ENCODE measurements at places on chromosomes 3 and 15.

GRCh38 chr3:186150041-186150830 lies 41.3 kb upstream of the ETV5 start:
- DNase-seq, result no peak

DNA sequence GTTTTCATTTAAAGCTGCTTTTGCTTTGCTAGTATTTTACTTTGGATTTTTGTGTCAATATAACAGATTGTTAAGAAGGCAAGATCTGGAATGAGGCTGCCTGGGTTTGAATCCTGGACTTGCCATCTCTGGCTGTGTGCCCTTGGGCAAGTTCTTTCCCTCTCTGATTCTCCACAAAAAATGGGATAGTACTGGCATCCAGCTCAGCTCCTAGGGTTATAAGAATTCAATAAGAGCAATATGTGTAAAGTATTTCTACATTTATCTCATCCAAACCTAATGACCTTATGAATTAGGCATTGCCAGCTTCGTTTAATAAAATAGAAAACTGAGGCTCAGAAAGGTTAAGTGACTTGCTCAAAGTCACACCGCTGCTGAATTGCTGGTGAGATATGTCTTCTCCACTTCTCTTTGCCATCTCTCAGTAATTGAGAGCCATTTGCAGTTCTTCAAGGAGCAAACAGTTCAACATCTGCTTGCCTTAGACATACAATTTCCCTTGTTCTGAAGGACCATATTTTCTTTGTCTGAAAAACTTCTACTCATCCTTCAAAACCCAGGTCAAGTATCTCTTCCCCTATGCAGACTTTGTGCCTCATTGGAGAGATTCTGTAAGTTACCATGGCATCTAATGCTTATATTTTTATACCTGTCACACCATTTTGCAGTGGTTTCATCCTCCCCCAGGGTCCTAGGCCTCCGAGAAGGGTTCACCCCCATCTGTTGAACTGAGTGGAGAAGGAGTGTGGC lies 80.8 kb upstream of the TLE3 start:
- DNase-seq, result no peak

DNA sequence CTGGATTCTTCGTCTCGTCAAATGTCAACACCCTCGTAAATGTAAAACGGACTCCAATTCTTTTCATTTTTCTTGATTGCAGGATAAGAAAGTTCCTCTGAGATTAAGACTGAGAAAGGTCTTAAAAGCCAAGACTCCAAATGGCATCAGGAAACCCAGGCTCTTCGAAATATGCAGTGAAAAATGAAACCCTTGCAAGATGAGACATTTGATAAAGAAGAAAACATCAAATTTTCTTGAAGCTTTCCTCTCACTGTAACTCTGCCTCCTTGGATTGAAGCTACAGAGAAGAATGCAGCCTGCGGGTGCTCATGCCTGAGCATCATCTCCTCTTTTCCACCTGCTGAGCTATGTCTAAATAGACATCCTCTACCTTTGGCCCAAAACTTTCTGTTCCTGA lies 342.4 kb upstream of the THBS1 start:
- DNase-seq, result no peak

DNA sequence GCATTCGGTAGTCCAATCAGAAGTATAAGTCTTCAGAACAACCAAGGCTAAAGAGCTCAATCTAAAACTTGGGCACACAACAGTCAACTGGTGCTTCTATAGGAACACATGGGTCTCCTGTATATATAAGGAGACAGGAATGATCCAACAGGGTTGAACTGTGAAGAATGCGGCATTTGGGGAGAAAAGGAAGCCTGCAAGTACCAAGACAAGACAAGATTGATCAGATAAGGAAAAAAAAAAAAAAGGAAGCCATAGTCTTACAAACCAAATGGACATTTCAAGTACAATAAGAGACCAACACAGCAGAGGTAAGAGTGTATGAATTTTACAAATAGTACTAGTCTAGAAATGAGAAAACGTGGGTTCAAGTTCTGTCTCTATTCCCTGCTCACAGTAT lies 6.5 kb downstream of the CPEB1 start:
- DNase-seq, result no peak

DNA sequence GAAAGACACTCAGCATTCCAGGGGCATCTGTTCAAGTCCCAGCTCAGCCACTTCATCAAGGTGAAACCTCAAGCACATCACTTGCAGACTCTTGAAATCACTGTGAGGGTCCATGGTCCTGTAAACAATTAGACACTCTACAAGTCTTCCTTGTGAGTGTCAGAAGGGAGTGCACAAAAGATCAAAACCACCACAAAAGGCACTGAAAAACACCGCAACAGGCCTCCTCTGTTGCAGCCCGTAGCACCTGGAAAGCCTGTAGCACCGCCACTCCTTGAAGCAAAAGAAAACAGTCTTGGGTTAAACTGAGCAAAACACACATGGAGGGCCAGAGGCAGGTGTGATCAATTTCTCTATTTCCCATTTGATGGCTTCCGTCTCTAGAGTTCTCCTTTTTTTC lies 63.8 kb upstream of the SNRK start:
- no peak for DNase-seq

DNA sequence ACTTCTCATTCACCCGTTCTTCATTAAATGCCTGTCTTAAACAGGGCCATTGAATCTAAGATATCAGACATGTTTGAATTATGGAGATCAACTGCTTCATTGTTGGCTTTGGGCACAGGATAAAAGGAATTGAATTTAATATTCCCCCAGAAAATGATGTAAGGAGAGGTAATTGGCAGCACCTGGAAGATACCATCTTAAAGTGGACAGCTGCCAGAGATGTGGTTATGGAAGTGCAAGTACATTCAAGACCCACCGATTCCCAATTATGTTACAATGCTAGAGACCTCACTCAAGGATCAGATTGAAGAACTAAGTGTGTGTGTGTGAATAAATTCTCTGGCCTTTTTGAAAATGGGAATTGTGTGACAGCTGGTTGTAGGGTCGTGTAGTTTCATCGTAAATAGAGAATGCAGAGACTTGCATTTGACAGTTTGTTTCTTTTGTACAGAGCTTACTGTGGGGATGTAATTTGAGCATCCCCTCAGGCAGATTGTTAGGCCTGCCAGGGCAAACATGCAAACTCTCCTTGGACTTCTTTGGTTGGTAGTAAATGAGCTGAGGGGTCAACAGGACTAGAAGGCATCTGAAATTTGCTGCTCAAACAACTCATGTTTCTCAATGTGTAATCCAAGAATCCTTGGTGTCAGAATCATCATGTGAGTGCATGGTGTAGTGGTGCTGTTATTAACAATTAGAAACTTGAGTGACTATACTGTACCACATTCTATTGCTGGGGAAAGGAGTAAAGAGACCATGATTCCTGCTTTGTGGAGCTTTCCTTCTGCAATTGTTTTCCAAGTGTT lies 359.2 kb upstream of the THRB start:
- DNase-seq, result no peak

DNA sequence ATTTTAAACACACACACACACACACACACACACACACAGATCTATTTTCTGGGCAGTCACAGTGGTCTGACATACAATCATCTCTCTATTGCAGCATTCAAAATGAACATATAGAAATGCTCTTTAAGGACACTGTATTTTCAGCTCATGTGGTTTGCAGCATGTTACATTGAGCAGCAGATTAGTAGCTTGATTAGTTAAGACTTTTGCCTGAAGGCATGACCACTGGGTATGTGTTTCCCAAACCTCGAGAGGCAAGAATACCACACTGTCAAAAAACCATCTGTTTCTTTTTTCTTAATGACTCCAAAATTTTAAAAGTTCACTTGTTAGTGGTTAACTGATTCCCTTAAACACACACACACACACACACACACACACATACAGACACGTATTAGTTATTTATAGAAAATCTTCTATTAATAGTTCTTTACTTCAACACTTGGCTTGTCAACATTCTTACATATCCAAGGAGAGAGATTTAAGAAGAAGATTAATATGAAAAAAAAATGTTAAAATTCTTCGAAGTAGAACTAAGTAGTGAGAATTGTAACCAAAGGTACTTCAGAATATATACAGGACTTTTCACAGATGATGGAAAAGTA lies 518.2 kb downstream of the CADM2 start:
- DNase-seq, result no peak

DNA sequence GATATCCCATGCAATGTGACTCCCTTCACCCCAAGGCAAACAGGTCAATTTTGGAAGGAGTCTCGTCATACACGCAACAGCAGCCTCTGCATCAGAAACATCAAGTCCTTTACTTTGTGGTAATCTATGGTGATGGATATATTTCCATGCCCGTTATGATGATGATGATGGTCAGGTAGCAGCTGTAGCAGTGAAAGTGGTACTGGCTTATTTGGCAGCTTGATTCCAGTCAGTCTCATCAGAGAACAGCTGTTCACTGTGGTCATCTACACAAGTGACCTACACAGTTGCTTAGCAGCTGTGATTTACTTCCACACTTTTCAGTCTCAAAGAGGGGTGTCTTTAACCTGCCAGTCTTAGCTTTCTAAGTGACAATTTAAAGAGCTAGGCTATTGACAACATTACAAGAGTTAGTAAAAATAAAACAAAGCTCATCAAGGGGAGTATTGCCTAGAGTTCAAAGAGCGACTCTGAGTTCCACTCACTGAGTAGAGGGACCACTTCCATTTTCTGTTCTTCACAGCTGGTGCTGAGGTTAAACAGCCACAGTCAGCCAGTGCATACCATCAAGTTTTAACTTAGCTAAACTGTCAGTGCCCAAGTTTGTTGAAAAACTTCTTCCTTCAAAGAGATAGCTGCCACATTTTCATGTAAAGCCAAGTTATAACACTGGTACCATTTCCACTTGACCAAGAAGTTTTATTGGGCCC lies 587.4 kb upstream of the KCNMB2 start:
- DNase-seq, result no peak

GRCh38 chr15:55998478-55998877 lies 5.1 kb upstream of the NEDD4 start:
- no peak for DNase-seq

DNA sequence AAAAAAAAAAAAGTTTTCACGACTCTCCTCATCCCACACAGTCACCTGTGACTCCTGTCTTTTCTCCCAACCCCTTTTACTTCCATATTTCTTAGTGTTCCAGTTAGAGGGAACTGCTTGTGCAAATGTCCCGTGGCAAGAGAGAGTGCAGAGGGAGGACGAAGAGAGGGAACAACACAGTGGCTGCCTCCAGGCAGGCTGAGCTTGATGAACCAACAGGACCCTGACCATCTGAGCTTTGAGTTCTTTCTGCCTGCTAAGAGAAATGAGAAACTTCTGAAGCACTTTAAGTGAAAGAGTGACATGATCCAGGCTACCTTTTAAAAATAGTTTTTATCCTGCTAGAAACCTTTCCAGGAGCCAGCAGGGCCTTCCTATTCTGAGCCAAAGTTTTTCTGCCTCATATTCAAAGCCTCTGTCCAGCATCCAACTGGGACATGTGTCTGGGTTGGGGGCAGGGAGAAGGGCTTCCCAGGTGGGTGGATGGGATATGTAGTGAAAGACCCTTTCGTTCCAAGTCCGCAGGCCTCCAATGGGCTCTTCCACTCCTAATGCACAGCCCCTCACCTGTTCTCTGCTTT lies 239.9 kb downstream of the OPA1 start:
- no peak for DNase-seq

GRCh38 chr3:38549957-38550840 lies 54.1 kb downstream of the EXOG start:
- no peak for DNase-seq

GRCh38 chr3:170450039-170450438 lies 31.4 kb downstream of the CLDN11 start:
- no peak for DNase-seq

DNA sequence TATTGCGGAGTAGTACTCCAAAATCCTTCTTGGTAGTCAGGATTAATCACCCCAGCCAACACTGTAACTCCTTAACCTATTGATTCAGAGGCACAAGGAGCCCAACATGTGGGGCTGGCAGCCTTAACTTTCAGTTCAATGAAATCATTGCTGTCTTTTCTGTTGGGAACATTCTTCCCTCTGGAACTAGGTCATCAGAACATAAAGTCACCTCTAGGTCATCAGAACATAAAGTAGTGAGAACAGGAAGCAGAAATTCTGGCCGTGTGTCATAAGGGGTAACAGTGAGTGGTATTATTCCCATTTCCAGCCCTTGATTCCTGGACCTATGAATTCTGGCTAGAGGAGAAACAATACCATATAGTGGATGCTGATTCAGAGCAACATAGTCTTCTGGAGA lies 71.5 kb upstream of the TNIK start:
- no peak for DNase-seq

GRCh38 chr15:52261498-52262242 lies 33.9 kb downstream of the MYO5C start:
- DNase-seq, result no peak

- DNase-seq, result no peak
These were observed 53.8 kb downstream of the FSIP1 start for GRCh38 chr15:39728845-39729244.

- no peak for DNase-seq
These were observed 57.5 kb upstream of the MUC13 start for GRCh38 chr3:124992041-124992440.

GRCh38 chr3:175392653-175393052 lies 533.5 kb downstream of the NAALADL2 start:
- DNase-seq, result no peak

DNA sequence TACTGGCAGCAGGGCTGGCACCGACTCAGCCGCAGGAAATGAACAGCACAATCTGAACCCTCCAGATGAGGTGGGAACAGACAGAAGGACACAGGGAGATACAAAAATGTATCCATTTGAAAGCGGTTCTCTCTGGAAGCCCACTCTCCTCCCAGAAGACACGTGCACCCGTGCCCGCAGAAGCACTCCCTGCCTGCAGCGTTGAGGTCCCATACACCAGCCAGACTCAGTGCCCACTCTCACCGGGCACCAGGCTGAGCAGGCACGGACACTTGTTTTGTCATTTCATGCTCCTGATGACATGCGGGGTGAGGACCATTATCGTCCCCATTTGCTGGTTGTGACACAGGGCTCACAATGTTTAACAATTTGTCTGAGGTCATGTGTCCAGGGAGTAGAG lies 297.4 kb upstream of the TLE3 start:
- no peak for DNase-seq

DNA sequence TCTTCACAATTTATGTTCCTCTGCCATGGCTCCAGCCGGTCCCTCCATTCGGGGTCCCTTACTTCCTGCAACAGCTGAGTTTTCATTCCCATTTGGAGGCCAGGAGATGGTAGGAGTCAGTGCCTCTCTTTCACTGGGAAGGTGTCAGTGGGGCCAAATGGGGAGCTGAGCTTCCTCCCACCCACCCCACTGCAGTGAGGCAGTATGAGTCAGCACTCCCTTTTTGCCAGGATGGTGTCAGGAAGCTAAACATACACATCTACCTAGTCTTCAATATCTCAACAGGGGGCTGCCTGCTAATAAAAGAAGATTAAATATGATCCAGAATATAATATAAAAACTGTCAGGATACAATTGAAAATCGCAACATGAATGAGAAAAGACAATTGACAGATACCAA lies 12.7 kb upstream of the ACTC1 start:
- DNase-seq, result no peak
